Glomerular endothelial cell (primary cell): ENCODE measurements at places on chromosomes 12 and 14. TPM values are rescaled to one million over a fixed set of nuclear protein-coding genes. Genes with fewer than 3 reads are reported as not detected.

DNA sequence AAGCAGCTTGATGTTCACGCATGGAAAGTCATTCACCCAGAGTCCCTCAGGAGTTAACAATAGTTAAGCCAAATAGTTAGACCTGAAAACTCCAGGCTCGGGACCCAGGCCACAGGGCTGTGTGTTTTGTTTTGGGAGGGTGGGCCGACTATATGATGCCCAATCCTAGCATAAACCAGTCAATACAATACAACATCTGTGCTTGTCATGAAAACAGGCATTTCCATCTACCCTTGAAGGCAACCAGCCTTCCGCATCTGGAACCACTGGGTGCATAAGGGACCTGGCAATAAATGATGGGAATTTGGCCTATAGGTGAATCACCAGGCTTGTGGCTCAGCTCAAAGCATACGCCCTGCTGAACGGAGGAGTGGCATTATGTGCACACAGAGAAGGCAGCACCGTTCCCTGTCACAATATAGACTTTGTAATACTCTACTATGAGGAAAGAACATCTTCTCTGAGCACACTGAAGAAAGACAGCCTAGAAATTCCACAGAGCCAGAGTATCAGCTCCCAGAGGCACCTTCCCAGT, 91.0 kb upstream of the FOXN3 start:
- DNase-seq, result no peak

- DNase-seq, result no peak
These were observed 624.8 kb upstream of the TMEM132C start for GRCh38 chr12:127642208-127642607.

DNA sequence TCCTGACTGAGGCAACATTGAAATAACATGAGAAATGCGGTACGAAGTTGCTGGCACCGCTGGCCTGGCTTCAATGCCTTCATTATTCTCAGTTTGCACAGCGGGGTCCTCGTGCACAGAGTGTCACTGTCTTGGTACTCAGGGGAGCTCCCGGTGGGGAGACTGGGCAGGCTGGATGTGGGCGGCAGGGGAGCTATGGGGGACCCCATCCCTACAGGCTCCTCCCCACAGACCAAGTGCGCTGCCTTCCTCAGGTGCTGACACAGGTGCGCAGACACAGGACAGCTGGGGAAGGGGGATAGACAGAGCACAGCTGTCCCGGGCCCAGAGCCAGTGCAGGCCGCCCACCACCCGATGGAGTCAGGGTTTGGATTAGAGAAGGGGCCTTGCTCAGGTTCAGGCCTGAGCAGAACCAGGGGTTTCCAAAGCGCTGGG, 270.1 kb downstream of the ADGRD1 start:
- DNase-seq, result no peak

GRCh38 chr12:48175613-48176416, 7.6 kb upstream of the CCDC184 start:
- DNase-seq, result no peak

DNA sequence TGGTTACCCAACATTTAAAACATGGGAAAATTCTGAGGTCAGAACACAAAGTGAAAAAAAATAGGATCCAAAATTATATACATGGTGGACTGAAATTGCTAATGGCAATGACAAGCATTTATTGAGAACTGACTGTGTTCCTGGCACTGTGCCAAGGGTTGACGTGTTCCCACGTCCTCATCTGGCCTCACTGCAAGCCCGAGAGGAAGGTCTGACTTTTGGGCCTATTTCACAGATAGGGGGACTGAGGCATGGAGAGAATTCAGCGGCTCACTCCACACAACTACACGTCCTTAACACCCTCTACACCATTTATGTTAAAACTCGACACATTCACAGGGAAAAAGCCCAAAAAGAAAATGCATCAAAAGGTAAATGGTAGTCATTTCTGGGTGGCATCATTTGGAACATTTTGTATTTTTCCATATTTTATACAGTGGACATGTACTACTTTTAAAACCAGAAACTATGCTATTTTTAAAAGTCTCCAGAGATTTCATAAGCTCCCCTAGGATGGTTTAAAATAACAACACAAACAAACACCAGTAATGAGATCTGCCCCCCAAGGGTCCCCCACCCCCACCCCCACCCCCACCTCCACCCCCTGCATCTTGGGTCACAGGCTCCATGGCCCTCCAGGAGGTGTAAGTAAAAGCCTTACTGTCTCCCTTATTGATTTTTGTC, 27.7 kb downstream of the CLMN start:
- peak; percentile 75 for DNase-seq

GRCh38 chr12:124404162-124404784, 109.4 kb downstream of the RFLNA start:
- DNase-seq, result no peak

DNA sequence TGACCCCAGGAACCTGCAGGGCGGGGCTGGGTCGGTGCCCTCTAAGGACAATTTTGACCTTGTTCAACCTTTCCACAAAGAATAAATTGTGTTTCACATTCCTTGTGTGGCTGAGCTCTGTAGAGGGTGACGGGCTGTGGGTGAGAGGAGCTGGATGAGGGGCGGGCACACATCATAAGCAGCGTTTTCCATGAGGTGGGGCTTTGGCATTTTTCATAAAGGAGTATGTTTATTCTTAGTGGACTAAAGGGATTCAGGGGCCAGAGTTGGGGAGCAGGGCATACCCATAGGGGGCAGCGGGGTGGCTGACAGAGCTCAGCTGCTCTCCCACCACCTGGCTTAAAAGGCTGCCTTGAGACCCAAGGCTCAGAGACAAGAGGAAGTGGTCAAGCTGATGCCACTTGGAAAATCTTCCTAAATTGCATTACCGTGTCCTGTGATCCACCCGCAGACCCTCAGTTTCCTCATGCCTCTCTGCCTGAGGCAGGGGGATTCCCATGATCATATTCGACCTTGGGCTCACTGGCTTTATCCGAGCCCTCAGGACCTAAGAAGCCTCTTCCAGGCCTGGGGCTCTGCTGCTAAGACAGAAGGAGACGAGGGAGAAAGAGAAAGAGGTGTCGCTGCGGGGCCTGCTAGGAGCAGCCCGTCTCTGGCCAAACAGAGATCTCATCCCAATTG, 11.4 kb downstream of the MMP14 start:
- no peak for DNase-seq

GRCh38 chr12:19148860-19149259, 19.3 kb downstream of the PLEKHA5 start:
- DNase-seq, result no peak

DNA sequence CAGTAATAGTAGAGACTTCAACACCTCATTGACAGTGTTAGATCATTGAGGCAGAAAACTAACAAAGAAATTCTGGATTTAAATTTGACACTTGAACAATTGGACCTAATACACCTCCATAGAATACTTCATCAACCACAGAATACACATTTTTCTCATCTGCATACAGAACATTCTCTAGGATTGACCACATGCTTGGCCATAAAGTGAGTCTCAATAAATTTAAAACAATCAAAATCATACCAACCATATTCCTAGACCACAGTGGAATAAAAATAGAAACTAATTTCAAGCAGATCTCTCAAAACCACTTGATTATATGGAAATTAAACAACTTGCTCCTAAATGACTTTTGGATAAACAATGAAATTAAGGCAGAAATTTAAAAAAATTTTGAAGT, 82.3 kb downstream of the SLC38A4 start:
- DNase-seq, result no peak

DNA sequence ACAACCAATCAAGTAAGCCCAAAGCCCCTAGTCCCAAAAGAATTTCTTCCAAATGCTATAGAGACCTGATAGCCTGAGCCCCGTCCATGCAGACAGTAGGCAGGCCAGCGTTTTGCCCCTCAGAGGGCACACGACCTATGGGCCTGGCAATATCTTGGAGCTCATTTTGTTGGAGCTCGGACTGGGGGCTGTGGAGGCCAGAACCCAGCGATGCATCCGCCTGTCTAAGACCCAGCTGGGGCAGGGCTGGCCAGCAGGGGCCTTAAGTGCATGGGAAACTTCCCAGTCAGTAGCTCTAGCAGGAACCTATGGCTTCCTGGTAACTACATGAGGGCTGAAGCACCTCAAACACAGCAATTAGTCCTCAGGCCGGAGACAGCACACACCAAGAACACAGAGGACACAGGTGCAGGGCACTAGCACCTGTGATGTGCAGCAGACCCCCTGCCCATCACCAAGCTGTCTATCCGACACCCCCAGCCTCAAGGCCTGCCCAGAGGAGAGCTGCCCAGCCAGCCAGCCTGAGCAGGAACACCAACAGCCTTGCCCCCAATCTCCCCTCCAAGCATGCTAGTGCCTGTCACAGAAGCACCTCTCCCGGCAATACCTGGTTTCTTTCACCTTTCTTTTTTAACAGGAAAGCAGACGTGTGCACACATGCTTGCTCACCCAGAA, 50.8 kb downstream of the ARL6IP4 start:
- no peak for DNase-seq

DNA sequence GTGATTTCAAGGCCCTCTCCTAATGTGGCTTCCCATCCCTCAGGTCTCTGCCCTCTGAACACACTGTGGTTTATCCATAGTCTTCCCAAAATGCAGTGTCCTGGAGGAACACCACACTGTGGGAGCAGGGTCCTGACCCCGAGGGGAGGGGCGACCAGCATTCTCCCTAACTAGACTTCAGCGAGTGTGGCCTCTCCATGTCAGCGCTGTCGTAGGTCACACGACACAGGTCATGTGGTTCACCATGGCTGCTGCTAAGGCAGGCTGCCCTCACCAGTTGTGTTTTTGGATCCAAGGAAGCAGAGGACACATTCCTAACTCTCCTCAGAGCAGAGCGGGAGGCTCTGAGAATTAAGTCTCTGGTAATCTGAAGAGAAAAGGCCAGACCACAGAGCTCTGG, 50.5 kb downstream of the SSH1 start:
- DNase-seq, result no peak

- no peak for DNase-seq
These were observed 8.9 kb downstream of the SLC7A8 start for GRCh38 chr14:23174296-23175184.

DNA sequence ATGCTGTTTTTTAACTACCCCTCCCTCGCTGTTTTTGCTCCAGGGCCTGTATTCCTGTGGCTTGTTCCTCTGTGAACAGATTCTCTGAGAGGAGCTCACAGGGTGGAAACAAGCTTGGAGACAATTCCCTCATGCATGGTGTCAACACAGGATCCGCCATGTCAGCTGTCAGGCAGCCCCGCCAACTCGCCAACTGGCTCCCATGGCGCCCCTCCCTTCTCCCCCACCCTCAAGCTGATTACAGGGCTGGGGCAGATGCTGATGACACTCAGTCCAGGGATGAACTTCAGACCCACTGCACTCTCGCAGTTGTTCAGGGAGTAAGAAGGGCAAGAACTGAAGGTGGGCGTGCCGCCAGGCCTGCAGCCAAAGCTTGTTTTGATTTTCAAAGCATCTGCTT, 229.9 kb downstream of the NTF3 start:
- DNase-seq, result no peak

- DNase-seq, result no peak
These were observed 54.3 kb downstream of the SVOP start for GRCh38 chr12:108966378-108967151.

GRCh38 chr14:93688820-93689219, 99.5 kb downstream of the PRIMA1 start:
- no peak for DNase-seq

DNA sequence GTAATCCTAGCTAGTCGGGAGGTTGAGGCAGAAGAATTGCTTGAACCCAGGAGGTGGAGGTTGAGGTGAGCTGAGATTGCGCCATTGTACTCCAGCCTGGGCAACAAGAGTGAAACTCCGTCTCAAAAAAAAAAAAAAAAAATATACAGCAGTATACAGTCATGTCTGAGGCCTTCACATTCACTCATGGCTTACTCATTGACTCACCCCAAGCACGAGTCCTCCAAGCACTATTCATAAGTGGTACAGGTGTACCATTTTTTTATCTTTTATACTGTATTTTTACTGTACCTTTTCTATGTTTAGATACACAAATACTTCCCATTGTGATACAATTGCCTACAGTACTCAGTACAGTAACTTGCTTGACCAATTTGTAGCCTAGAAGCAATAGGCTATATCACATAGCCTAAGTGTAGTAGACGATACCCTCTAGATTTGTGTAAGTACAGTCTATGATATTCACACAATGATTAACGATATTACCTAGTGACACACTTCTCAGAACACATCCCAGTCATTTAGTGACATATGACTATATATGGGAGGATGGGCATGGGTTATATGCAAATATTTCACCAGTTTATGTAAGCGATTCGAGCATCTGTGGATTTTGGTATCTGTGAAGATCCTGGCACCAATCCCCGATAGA, 12.2 kb downstream of the LLPH start:
- no peak for DNase-seq

DNA sequence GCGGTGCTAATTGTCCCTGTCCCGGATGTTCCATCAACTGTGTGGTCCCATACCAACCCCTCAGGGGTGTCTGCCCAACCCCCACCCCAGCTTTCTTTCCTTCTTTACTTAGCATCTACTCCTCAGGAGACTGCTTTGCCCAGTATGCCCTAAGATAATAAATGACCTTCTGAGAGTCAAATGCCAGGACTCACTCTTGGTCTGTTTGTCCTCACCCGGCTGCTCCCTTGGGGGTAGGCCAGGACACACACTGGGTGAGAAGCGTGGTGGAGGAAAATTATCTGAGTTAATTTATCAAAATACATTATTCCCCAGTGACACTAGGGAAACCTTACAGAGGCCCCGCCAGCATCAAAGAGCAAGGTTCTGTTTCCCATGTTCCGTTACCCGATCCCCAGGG, 457.0 kb downstream of the RGS6 start:
- no peak for DNase-seq

GRCh38 chr12:62701492-62701891, 233.5 kb downstream of the PPM1H start:
- no peak for DNase-seq

GRCh38 chr14:61555056-61555838, 140.1 kb upstream of the HIF1A start:
- no peak for DNase-seq

GRCh38 chr12:105359856-105360255, 29.4 kb downstream of the C12orf75 start:
- no peak for DNase-seq

DNA sequence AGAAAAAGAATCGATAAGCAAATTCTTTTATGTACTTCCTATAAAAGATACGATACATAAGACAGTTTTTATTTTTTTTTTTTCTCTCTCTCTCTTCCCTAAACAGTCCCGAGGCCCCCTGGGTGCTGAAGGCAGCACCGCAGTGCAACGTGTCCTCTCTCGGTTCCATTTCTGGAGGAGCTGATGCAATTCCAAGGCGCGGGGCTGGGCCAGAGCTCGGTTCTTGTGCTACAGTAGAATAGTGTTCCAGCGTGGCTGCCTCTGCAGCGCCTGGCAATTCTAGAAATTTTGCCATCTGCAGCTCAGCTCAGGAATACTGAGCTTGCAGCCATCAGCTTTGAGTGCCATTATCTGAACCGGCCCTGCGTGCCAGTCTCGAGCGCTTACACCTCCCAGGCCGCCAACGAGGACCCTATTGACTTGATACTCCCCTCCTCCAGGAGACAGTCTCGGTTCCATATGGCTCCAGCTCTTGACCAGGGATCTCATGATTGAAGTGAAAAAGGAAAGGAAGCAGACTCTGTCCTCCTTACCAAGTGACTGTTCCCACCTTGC, 630 bp downstream of the ALDH1L2 start:
- DNase-seq, result no peak

TAS2R30 gene
- total RNA-seq, result 0.73 and 3.5 TPM in 2 replicates

ACTR6 gene
- 11.9 and 14.1 TPM in 2 replicates for total RNA-seq

ZBTB42 gene
- total RNA-seq, result 3.1 and 8.2 TPM in 2 replicates

DPF3 gene
- total RNA-seq, result 6.2 TPM in 2 replicates

KRT8 gene
- 43.1 and 79.8 TPM in 2 replicates for total RNA-seq

GPR162 gene
- 2.0 and 3.7 TPM in 2 replicates for total RNA-seq

MED13L gene
- 54.6 and 57.5 TPM in 2 replicates for total RNA-seq

KCNC2 gene
- not detected in 2 replicates for total RNA-seq

KIF5A gene
- total RNA-seq, result 0.06 and 0.10 TPM in 2 replicates

SLC10A1 gene
- not detected in 2 replicates for total RNA-seq

SDR9C7 gene
- not detected in 2 replicates for total RNA-seq

OTOGL gene
- 0.06 and 0.10 TPM in 2 replicates for total RNA-seq

PAPOLA gene
- total RNA-seq, result 89.2 and 127 TPM in 2 replicates
